Right renal cortex interstitium (tissue), 3 donors: ENCODE measurements at places on chromosomes 2 and 18.

GRCh38 chr2:227351639-227352038, 26.6 kb downstream of the MFF start:
- DNase-seq: no peak

- DNase-seq: no peak
Observed at GRCh38 chr2:232533944-232534710, 5.4 kb upstream of the CHRNG start.

DNA sequence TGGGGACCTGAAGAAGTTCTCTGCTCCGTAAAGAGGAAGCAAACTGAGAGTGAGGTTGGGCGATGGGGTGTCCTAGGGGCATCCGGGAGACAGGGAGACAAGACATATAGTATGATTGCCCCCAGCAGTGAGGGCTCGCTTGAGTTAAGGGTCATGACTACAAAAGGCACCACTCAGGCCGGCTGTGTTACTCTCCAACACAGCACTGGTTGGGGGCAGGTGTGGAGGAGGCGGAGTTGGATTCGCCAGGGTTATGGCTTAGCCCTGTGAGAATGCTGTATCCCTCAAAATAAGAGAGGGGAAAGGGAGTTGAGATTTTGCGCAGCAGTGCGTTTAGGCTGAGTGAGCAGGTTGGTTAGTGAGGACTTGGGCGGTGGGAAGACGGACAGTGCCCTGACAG, 12.0 kb downstream of the DYSF start:
- DNase-seq: no peak

GRCh38 chr18:38038242-38038641, 472.6 kb upstream of the CELF4 start:
- DNase-seq: no peak

GRCh38 chr2:205767617-205768016, 85.3 kb downstream of the NRP2 start:
- DNase-seq: no peak

GRCh38 chr18:46301571-46301970, 197.4 kb downstream of the HAUS1 start:
- DNase-seq: no peak
